T-cell (primary cell): ENCODE measurements at places on chromosomes 12 and 14.

GRCh38 chr12:96176575-96176974 is 17.6 kb upstream of the ELK3 start:
- DNase-seq, result no peak

- no peak for DNase-seq
Observed at GRCh38 chr12:24038211-24038997, 88.9 kb upstream of the SOX5 start.

GRCh38 chr12:26963413-26963812 is 25.1 kb downstream of the FGFR1OP2 start:
- DNase-seq, result no peak

GRCh38 chr14:93997916-93998870 is 1.1 kb downstream of the CCDC197 start:
- no peak for DNase-seq
